ENCODE measurements at places on chromosomes 5 and 9.

DNA sequence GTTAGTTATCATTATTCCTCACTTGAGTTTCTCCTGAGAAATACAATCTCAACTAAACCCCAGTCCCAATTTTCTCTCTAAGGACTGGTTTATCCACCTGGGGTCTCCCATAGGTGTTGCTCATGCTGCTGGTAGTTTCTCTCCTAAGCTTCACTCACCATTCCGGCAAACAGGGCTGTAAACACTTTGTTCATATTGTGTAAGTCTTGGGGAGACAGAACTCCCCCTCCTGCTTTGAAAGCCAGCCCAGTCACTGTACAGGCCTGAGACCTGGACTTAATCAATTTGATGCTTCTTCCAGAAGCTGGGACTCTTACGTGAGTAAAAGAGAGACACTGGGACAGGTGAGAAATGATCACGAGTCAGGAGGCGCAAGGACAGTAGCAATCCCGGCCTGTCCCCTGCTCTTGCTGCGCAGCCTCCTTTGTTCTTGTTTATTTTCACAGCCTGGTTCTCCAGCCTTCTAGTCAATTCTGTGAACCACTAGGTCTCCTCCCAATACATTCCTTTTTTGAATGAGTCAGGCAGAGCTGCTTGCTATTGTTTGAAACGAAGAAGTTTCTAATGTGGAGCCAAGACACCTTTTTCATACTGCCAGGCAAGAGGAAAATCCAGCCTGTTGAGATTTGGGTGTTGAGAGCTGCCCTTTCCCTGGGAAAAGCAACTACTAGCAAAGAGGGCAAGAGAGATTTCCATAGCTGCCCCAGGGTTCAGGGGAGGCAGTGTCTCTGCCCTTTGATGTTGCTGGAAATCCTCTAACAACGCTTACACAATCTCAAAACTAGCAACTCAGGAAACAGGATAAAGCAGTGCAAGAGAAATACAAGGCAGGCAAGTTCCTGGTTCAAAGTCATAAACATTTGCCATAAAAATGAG is 9.2 kb upstream of the SHROOM1 start:
- no peak for DNase-seq

DNA sequence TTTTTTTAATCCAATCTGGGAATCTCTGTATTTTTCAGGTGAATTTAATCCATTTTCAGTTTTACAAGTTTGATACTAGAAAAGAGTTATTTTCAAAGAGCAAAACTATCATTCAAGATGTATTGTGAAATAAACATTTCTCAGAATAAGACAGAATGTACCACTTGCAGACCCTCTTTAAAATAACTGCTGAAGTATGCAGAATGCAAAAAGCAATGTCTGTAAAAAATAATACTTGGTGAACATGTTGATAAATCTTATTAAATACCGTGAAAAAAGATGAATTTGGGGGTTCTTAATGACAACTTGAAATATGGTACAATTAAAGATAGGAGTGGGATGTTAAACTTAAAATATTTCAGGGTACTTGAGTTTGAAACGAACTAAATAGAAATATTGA is 26.1 kb upstream of the RASA1 start:
- DNase-seq: no peak

GRCh38 chr5:88290801-88291200 is 22.2 kb upstream of the TMEM161B start:
- no peak for DNase-seq

- DNase-seq: no peak
Measured at GRCh38 chr5:78162253-78162862, 132.1 kb downstream of the AP3B1 start.

- DNase-seq: no peak
Measured at GRCh38 chr9:118395415-118395814, 691.2 kb downstream of the TLR4 start.
